ENCODE measurements at places on chromosomes 3 and 15.

DNA sequence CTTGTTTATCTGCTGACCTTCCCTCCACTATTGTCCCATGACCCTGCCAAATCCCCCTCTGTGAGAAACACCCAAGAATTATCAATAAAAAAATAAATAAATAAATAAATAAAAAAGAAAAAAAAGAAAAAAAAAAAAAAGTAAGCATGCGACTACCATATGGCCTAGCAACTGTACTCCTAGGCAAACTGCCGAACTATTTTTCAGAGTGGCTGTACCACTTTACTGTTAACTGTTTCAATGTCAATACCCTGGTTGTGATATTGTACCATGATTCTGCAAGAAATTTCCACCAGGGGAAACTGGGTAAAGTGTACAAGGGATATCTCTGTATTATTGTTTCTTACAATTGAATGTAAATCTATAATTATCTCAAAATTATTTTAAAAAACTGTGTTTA lies 41.3 kb upstream of the MAP4 start:
- no peak for DNase-seq

- no peak for DNase-seq
Measured at GRCh38 chr15:55907797-55908196, 85.6 kb downstream of the NEDD4 start.

- no peak for DNase-seq
Measured at GRCh38 chr3:178750639-178751300, 214.5 kb downstream of the KCNMB2 start.

DNA sequence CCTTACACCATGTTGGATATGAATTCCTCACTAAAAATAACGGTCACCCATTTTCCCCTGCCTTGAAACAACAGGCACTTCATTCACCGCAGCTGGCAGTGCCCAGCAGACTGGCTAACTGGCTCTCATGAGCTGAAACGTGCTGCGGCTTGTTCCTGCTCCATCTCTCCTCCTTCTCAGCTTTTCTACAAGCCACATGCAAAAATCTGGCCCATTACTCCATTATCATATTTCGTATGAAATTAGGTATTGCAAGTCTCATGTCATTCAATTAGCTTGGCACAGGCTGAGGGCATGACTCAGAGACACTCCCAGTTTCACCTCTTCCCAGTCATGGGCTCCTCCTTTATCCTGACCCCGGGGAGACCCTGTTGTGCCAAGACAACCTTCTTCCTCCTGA lies 60.0 kb downstream of the MAGEF1 start:
- no peak for DNase-seq

- DNase-seq, result no peak
Measured at GRCh38 chr3:175255698-175256097, 396.6 kb downstream of the NAALADL2 start.

Measured in T-helper 1 cell (primary cell).